Stimulated activated CD8-positive, alpha-beta memory T cell treated with anti-CD3 and anti-CD28 coated beads, Interleukin-15, amount 100 ng/mL, for 4 hours (primary cell): ENCODE measurements at places on chromosomes 12 and 14.

GRCh38 chr12:11508699-11509098 is 113.3 kb upstream of the PRB2 start:
- no peak for DNase-seq

- no peak for DNase-seq
These were observed 7.7 kb downstream of the ANKRD9 start for GRCh38 chr14:102501751-102502315.

- no peak for DNase-seq
These were observed 69.3 kb downstream of the NOC4L start for GRCh38 chr12:132213359-132214160.

DNA sequence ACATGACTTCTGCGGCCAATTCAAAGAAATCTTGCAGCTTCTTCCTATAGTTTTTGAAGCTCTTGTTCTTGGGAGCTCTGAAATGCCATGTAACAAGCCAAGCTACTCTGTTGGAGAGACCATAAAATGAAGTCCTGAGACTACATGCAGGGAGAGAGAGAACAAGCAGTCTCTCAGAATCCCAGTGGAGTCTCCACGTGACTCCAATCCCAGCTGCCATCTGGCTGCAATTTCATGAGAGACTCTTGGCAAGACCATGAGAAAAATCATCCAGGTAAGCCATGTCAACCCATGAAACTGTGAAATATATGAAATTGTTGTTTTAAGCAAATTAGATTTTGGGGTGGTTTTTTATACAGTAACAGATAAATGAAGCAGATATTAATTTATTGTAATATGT is 54.4 kb downstream of the KLRG1 start:
- DNase-seq = no peak

DNA sequence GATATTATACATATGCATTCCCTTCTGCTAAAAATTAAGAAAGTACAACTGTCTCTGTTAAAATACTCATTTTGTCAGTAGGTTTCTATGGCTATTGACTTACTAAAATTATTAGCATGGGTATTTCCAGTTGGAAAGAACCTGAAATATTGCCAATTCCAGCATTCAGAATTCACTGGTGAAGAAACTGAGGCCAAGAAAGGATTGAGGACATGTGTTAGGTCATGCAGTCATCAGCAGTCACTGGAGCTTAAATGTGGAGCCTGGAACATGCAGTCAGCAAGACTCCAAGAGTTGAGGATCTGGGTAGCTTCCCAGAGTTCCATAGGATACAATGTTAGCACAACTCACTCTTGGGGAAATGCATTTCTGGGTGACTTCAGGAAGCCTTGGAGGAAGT is 1335.6 kb downstream of the AACS start:
- DNase-seq = no peak

DNA sequence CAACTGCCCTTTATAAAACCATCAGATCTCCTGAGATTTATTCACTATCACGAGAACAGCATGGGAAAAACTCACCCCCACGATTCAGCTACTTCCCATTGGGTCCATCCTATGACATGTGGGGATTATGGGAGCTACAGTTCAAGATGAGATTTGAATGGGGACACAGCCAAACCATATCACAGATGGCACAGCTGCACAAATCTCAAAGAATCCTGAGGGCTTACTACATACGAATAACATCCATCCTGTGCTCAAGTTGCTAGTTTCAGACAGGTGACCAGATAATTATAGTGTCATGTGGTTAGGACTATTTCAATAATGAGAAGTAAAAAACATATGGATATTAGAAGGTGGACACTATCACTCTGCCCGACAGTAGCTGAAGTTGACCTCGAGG is 211.2 kb downstream of the NUAK1 start:
- no peak for DNase-seq

DNA sequence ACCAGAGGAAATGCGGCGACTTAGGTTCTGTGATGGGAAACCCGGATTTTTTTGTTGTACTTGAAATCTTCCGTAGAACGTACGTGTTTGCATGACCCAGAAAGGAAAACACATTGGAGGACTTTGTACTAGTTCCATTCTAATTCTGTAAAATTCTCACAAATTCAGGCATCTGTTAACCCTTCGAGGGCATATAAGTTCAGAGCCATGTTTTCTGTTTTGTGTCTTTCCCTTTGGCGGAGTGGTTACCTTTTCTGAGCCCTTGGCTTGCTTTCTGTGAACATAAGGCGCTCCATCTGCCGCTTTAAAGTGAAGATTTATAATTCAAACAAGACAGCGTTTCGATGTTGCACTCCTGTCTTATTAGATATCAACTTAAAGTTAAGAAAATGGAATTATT is 34.2 kb downstream of the BICD1 start:
- DNase-seq = no peak

- no peak for DNase-seq
These were observed 137.3 kb downstream of the FOXN3 start for GRCh38 chr14:89279649-89280232.

- DNase-seq = no peak
These were observed 11.9 kb downstream of the SPRYD3 start for GRCh38 chr12:53067074-53067992.

DNA sequence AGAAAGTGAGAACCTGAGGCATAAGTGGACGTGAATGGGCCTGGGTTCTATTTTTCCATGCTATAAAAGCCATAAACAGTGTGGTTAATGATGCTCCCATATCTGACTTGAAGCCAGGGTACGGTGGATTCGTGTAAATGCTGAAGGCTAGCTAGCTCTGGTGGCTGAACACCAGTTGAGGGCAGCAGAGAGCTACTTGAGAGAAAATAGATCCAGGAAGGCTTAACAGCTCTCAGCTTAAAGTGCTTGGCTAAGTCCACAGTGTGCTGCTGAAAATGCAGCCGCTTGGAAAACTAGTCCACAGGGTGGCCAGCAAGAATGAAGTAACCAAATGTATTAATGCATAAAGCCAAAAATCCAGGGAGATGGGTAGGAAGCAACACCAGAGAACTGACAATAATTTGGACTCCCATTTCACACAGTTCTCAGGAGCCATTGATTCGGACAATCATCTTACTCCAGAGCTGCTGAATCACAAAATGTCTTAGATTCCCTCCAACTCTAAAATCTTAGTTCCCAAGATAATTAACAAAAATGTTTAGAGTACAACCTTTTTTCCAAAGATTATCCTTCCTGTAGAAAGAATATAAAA is 15.0 kb upstream of the FOXG1 start:
- no peak for DNase-seq

- DNase-seq = no peak
These were observed 75.6 kb downstream of the LMO3 start for GRCh38 chr12:16530268-16530850.

DNA sequence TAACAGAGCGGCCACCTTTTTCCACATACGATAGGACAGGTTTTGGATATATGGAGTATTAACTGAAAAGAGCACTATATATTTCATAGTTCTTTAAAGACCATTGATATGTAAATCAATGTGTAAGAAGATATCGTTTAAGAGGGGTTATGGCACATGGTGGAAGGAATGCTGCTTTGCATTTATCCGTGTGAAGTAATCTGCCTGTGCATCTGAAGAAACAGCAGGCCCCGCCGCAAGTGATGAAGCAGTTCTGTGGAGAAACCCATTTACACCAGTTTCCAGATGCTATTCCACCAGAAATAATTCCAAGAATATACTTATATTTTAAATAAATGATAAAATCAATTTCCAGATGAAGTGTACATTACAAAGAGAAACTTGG is 72.4 kb downstream of the BICD1 start:
- no peak for DNase-seq

DNA sequence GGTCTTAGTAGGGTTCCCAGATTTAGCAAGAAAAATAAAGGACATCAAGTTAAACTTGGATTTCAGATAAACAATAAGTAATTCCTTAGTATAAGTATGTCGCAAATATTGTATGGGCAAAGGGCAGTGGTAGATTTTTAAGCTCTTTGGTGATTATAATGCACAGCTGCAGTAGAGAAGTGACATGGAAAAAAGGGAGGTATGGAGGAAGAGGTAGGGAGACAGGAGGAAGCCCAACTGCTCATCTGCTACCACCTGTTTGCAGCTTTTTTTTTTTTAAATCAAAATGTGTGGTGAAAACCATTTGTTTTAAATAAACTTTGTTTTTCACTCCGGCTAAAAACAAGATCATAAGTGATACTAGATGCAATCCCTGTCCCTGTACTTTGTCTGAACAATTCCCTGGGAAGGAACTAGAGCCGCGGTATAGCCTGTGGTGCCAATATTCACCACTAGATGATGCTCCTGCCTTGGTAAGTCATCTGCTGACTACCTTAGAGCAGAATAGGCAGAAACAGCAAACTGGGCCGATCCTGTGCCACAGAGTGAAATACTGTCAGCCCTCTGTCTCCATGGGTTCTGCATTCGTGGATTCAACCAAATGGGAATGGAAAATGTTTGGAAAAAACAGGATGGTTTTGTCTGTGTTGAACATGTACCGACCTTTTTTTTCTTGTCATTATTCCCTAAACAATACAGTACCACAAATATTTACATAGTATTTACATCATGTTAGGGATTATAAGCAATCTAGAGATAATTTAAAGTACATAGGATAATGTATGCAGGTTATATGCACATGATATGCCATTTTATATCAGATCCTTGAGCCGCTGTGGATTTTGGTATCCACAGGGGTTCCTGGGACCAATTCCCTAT is 62.4 kb upstream of the PLBD1 start:
- DNase-seq = peak; percentile 38

DNA sequence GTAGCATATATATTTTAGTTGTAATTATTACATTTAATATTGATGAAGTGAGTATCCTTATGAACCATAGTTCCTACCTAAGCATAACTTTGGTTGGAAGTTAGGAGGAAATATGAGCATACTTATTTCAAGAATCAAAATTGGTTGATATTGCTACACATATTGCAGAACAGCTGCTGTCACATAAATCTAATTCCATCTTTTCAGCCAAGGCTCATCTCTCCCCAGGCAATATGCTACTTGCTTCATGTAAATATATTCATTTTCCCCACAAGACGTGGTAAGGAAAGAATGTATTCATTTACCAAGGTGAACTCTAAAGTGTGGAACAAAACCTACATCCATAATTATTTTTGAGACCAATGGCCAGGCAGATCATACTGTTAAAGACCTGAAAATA is 62.5 kb upstream of the HIF1A start:
- no peak for DNase-seq

DNA sequence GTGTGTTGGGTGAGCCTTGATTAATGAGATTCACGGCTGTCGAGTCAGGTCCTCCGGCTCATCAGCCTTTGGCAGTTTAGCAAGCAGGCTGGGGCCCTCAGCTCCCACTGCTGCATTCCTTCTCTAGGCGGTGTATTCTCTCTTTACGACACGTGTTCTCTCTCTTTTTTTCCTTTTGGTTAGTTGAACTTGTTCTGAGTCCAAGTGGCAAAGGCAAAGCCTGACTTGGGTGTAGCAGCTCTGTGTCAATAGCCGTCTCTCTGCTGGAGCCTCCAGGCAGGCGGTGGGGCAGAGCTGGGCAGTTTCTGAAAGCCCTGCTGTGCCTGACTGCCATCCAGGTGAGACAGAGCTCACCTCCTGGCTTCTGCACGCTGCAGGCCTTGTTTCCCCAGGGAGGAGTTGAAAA is 46.6 kb downstream of the SUSD6 start:
- no peak for DNase-seq

- DNase-seq = no peak
These were observed 146.8 kb upstream of the RASSF8 start for GRCh38 chr12:25811656-25812126.

GRCh38 chr12:7915661-7916403 is 20.2 kb downstream of the SLC2A3 start:
- DNase-seq = no peak

DNA sequence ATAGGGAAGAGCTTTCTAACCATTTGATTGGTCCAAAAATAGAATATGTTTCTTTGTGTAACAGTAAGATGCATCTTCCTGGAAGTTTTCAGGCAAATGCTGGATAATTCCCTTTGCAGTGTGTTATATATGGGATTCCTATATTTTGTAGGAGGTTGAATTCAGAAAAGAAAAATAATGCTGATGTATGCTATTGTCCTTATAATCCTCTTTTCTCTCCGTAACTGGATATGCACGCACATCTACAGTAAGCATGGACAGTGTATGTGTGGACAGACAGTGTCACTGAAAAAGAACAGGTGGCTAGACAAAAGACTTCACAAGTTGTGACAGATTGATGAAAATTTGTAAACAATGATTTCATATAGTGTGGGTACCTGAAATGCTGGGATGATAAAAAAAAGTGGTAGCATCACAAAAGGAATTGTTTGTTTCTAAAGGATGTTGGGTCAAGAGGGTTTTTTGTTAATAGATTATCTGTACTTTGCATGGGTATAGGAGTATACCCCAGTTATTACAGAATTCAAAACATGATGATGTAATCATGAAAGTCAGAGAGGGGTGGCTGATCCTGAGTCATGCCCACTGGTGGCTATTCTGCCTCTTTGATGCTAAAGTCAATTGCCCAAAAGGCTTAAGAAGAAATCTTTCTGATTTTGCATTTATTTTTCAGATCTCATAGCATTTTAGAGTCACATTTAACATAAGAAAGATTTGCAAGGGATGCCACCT is 160.7 kb upstream of the TMTC1 start:
- no peak for DNase-seq

- DNase-seq = no peak
These were observed 267.6 kb upstream of the OR4E1 start for GRCh38 chr14:21940887-21941856.

DNA sequence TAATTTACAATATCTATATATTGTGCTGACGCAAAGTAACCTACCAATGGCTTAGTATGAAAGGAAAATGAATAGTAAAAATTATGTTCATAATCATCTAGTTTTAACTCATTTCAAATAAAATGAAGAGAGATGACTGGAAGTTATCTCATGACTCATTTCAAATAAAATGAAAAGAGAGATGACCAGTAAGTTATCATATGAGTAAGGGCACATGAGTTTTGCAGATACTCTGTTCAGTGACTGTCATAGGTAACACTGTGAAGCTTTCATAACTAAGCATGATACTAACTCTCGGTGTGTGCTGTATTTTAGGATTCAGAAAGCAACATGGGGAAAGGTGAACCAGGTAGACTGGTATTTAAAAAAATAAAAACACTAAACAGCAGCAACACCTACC is 364.5 kb upstream of the DIO2 start:
- DNase-seq = no peak

- no peak for DNase-seq
These were observed 130.5 kb downstream of the SLC41A2 start for GRCh38 chr12:104827587-104827986.

GRCh38 chr12:67578976-67579661 is 69.4 kb upstream of the DYRK2 start:
- no peak for DNase-seq

DNA sequence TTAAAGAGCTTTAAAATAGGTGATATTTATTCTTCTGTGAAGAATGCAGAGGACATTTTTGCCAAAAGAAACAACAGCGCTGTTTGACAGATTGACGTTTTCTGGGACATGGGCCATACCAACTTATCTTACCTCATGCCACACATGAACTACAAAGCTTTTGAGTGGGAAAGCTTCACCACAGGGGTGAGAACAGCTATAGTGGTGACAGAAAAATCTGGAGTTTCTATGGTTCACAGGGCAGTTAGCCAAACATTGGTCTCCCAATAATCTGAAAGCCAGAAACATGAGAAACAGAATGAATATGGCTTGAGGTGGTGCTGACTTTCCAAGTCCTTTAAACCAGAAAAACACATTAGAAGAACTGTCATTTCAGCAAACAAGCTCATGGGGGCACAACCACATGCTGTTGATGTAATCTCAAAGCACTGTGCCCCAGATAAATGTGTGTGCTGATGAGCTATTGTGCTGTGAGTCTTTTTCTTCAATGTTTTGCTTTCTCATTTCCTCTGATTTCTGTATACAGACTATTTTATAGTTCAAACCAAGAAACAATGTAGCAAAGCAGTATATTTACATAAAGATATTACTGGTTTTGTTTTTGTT is 905.4 kb downstream of the SLC16A7 start:
- no peak for DNase-seq
